ENCODE measurements at places on chromosomes 5 and 9.

DNA sequence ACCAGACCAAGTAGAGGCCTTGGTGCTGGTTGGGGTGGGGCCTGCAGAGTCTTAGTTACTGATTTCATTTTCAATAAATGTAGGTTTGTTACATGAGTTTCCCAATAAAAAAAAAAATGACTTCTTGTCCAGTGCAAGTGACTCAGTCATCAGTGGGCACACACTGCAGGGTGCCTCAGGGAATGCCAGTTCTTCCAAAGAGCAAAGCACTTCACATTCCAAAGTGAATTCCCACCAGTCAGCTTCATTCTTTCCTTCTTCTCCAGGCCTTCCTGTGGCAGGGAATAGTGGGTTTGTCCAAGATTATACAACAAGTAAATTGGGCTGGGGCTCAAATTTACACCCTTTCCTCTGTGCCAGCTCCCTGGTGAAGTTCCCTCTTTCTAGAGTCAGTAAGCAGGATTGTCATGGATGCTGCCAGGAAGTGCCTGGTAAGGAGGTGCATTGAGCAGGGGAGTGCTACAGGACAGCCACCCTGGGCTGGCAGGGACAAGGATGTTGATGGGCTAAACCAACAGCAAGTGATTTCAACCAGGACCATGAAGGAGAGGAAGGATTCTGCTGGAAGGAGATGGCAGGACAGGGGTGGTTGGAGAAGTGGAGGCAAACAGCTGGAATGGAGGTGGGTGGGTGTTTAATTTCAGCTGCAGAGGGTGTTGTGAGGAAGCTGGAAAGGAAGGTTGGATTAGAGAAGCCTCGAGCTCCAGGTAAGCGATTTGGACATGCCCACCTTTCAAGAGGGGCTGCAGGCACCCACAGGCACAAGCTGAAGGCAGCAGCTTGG lies 3.7 kb upstream of the B4GALT7 start:
- no peak for DNase-seq

DNA sequence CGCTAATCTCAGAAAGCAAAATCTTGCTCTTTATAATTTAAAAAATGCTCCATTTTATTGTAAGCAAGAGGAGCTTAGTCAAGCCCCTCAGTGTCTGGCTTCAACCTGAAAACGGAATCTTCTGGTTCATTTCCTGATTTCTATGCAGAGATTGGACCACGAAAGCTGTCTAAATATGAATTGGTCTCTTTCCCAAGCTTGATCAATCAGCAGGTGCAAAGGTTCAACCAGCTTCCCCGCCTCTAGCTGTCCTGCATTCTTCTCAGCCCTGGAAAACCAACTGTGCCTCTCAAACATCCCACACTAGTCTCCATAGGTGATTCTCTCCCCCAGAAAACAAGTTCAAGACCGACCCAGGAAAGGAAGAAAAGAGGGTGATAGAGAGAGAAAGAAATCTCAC lies 34.5 kb downstream of the FNBP1 start:
- DNase-seq = no peak

DNA sequence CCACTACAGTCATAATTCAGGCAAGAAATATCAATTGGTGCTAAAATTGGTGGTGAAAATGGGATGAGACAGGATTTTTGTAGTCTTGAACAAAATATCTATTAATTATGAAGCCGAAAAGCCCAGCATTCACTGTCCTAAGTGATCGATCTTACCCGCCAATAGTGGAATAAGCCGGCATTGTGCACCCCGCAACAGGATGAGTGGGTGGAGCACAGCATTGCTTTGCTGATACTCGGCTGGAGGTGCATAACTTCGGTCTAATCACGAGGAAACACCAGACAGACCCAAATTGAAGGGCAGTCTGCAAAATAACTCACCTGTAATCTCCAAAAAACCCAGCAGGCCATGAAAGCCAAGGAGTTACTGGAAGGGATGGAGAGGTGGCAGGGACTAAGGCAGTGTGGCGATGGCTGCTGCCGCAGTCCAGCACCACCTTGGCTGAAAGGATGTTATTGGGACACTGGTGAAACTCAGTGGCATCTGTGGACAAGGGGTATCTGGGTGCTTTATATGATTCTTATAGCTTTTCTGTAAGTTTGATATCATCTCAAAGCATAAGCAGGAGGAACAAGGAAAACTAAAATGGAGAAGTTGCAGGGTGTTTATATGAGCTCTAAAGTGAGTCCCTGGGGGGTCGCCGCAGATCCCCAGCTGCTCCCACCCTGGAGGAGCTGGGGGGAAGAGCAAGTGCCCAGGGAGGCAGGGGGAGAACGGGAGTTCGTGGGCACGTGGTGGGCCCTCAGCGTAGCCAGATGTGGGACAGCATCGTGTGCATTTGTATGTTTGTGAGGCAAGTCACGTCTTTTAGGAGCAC lies 45.2 kb downstream of the AHRR start:
- no peak for DNase-seq

DNA sequence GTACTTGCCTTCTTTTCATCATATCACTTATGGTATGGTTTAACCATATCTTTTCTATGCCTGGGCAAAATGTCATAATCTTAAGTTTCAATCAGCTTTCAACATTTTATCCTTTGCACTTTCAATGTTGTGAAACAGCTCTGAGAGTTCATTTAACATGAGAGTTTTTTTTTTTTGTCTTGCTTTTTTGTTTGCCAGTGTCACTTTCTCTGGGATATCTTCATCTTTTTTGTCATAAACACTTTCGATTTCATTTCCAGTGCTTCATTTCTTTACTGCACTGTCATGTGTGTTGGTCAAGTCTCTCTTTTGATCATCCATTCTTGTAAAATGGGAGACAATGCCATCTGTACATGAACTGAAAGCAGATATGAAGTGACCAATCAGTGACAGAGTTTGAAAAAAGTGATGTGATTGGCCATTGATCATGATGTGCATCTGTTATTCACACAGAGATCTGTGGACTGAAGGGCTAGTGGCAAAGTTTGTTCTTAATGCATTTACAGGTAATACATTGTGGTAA lies 7.5 kb upstream of the POU5F2 start:
- no peak for DNase-seq

DNA sequence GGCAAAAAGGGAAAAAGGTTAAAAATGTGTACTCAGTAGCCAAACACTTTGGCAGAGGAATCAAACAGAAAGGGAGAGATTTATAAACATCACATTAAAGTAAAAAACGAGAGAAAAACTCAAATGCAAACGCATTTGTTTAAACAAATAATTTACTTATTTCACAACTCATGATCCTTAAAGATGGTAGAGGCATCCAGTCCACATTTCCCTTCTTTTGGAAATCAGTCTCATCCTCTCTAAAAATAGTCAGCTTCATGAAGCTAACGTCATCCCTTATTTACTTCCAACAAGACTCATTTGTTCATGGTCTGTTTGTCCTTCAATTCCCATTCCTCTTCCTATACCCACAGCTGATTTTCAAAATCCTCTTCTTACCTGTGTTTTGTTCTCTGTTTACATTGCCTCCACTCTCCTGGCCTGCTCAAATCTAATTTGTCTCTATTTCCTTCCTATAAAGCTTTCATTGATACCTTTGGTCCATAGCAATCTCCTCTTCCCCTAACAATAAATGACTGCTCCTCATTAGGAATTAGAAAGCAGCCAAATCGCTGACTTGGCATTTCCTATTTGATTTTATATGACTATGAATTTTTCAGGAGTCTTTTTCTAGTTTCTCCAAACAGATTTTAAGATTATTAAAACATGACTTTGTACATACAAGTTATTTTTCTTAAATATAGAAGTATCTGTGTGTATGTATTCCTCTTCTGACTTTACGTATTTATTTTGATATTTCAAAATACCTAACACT lies 805.3 kb downstream of the TLE1 start:
- no peak for DNase-seq

DNA sequence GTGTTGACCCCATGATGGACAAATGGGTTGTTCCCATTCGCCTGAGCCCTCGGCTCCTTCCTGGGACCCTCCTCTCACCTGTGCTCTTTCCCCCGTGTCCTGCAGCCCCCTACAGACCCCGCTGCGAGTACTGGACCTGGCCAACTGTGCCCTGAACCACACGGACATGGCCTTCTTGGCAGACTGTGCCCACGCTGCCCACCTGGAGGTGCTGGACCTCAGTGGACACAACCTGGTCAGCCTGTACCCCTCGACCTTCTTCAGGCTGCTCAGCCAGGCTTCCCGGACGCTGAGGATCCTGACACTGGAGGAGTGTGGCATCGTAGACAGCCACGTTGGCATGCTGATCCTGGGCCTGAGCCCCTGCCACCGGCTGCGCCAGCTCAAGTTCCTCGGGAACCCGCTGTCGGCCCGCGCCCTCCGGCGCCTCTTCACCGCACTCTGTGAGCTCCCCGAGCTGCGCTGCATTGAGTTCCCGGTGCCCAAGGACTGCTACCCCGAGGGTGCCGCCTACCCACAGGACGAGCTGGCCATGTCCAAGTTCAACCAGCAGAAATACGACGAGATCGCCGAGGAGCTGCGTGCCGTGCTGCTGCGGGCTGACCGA lies 3.4 kb downstream of the LRRC14B start:
- DNase-seq = no peak

DNA sequence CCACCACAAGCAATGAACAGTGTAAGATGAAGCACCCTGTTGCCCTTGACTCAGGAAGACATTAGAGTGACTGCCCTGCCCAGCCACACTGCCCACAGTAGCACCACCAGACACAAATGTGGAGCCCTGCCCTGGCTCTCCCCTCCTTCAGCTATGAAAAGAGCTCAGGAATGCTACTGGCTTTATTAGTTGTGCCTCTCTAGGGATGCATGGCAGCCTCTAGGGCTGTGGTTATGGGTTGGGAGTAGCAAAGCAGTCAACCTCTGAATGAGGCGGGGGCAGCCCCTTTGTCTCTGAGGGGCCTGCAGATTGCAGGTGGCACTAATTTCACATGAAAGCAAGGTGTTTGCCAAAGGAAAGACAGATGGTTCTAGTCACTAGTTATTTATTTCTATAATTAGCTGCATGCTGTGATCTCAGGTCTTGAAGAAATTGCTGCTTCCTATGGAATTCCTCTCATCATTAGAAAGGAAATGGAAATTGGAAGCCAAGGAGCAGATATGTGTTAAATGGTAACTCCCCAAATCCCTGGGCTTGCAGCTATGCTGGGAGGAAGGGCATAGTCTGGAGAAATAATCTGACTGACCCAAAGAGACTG lies 259.4 kb downstream of the TLR4 start:
- no peak for DNase-seq

DNA sequence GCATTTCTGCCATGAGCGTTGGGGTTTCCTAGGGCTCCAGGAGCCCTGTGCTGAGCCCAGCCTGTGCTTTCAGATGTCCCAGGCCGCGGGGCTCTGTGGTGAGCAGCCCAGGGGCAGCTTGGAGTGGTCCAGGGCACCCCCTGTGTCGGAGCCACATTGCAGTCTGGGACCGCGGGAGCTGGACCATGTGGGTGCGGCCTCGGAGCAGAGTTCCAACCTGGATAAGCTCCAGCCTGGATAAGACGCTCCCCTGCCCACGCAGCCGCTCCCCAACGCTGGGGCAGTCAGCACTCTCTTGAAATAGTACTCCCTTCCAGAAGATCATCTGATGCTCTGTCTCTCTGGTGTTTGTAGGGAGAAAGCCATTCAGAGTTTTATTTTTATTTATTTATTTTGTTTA lies 111.1 kb downstream of the WNK2 start:
- no peak for DNase-seq

Measured in left renal pelvis (tissue), 4 donors.